ENCODE measurements at places on chromosomes 1 and 21.
A peak's percentile ranks its signal among the peaks of the same experiment; 100 is the strongest.

DNA sequence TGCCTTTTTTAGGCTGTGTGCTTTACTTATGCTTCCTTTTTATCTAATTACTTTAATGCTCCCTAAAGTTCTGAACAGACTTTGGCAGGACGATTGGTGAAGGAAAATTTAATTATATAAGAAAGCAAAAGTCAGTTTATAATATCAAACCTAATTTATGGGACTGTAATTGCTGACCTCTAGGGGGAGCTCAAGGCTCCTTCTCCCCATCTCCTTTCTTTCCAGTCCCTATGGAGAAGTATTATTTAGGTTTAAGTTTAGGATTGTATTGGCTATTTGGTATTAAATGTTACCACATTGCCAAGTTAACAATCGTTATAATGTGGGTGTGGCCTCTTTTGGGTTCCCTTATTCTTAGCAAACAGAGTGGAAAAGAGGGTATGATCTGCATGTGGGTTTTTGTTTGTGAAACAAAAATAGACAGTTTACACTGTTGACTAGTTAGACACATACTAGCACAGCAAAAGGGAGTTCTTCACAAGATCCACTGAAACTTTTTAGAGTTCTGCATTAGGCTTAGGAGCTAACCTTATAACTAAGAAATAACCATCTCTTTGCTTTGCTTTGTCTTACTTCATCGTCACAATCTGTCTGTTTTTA is 48.2 kb upstream of the TNFSF4 start:
- peak; percentile 75 for DNase-seq

GRCh38 chr1:79042539-79042938 is 36.0 kb upstream of the ADGRL4 start:
- no peak for DNase-seq

DNA sequence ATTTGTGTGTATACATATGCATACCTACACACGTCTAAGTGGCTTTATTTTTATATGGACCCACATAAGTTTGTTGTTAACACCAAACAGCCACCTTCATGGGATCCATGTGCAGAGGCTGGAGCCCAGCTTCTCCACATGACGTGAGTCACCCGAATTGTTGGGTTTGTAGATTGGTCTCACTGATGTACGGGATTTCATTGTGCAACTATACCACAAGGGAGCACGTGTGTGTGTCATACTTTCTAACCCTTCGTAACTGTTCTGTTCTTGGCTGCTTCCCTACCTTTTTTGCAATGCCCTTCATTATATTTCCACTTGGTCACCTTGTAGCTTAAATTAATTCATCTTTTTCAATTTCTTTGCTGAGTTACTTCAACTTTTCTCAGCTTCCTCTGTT is 21.0 kb downstream of the SPRTN start:
- DNase-seq, result peak; percentile 99

DNA sequence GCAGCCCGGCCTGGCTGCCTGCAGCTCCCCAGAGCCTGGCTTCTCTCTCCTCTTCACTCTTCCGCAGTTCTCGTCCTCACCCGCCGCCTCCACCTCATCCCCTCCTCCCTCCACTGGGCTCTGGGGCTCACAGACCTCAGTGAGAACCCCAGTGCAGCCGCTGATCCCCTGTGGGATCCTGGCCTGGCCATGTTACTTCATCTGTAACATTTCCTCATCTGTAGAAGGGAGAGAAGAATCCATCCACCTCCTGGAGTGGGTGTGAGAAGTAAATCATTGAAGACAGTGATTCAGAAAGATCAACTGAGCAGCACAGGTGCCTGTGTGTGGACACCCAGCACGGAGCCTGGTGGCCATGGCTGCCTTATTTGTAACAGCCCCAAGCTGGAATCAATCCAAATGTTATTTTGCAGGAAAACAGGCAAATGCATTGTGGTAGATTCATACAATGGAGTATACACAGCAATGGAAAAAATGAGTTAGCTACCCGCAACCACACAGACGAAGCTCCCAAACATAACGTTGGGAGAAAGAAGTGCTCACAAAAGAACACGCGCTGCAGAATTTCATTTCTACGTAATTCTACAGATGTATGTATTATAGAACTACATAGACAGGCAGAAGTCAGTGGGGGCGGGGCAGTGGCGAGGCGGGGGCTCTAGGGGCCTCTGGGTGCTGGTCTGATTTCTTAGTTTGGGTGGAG is 8.7 kb downstream of the LAPTM5 start:
- DNase-seq, result peak; percentile 20

GRCh38 chr1:109623601-109624161 is 4.0 kb downstream of the AMPD2 start:
- DNase-seq, result no peak

DNA sequence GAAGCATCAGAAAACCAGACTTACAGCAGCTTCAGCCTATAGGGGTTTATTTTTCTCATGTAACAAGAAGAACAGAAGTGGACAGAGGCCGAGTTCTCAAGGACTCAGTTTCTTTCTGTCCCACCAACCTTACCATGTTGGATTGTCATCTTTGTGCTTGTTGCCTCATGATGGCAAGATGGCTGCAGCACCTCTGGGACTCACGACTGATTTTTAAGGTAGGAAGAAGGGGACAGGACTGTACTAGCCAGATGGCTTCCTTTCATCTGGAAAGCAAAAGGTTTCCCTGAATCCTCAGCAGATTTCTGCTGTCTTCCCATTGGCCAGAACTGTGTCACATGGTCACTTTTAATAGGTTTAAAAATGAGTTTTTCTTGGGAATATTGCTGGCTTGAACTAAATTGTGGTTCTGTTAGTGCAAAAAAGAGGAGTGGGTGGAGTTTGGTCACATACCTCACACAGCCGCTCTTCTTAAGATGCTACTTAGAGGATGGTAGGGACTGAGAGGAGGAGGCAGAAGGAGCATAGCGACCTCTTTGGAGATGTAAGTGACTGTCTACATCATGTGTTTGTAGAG is 48.1 kb upstream of the ENAH start:
- no peak for DNase-seq

GRCh38 chr1:147735423-147735822 is 25.0 kb downstream of the GJA5 start:
- DNase-seq, result no peak
